Ascending aorta (tissue), 2 donors: ENCODE measurements at places on chromosomes 4 and X.

- no peak for DNase-seq
Measured at GRCh38 chrX:48798318-48798717, 3.5 kb upstream of the HDAC6 start.

DNA sequence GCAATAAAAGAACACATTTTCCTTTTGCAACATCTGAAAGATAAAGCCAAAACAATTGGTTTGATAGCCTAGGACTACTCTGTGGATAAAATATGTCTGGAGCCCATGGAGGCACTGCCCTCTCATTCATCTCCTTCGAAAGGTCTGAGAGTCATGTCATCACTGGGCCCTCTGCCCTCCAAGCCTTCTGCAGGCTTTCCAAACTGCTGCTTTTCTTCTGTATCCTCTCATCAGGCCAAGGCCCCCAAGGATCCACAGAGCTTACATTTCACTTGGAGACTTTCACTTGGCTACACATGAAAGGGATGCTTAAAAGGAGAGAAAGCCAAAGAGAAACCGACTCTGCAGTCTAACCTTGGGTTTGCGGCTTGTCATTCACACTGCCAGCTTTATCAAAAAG lies 109.9 kb downstream of the SH3RF1 start:
- DNase-seq = no peak

DNA sequence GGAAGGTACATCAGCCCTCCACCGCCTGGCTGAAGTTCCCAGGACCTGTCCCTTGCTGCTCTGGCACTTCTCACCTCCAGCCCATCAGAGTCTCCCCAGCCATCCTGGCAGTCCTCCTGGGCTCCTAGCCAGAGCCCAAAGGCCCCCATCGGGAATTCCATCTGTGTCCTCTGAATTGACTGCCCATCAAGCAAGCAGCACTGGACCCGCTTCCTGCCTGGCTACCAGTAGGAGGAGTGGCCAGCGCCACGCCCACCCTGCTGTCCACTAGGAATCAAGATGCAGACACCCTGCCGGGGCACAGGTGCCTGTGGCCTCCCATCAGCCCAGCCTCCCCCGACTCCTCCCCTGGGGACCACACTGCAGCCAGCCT lies 47.2 kb downstream of the C4orf50 start:
- no peak for DNase-seq

- no peak for DNase-seq
Measured at GRCh38 chr4:121510341-121510874, 129.6 kb upstream of the QRFPR start.

GRCh38 chrX:118773782-118774181 lies 46.4 kb downstream of the IL13RA1 start:
- no peak for DNase-seq

DNA sequence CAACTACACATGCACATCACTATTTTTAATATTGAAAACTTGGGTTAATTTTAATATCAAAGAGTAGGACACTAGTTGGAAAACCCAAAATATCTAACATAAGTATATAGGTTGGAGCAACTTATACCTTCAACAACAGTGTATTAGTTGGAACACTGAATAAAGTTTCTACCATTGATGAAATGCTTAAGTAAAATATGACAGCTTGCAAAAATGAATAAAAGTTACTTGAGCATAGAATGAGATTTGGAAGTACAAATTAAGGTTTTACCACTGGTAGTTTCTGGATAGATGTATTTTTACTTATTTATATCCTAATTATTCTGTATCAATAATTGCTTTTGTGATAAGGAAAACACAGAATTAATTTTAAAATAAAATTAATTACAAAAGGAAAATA lies 1079.6 kb downstream of the ADGRL3 start:
- no peak for DNase-seq

GRCh38 chr4:31442236-31442635 lies 722.1 kb downstream of the PCDH7 start:
- no peak for DNase-seq

DNA sequence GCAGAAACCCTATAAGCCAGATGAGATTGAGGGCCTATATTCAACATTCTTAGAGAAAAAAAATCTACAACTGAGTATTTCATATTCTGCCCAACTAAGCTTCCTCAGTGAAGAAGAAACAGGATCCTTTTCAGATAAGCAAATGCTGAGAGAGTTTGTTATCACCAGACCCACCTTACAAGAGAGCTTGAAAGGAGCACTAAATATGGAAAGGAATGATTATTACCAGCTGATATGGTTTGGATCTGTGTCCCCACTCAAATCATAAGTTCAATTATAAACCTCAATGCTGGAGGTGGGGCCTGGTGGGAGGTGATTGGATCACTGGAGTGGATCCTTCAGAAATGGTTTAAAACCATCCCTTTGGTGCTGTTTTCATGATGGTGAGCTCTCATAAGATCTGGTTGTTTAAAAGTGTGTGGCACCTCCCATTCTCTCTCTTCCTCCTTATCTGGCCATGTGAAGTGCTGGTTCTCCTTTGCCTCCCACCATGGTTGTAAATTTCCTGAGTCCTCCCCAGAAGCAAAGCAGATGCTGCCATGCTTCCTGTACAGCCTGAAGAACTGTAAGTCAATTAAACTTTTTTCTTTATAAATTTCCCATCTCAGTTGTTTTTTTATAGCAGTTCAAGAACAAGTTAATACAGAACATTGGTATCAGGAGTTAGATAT lies 144.2 kb downstream of the MSN start:
- no peak for DNase-seq

DNA sequence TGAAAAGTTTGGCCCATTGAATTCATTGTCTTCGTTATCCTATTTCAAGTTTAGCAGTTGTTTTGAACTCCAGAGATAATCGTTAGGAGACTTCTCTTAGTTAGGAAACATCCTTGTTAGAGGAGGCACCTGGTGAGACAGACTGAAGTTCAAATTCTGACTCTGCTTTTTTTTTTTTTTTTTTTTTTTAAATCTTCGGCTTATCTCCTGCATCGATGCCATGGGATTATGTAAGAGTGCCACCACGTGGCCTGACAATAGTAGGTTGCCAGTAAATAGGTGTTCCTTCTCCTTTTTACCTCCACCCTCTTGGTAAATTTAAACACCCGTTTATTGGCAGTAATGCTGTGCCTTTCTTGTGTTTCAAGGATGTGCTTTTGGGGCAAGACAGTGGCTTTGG lies 149.3 kb downstream of the SOWAHB start:
- DNase-seq = no peak

- no peak for DNase-seq
Measured at GRCh38 chr4:35175487-35175886, 1068.8 kb downstream of the ARAP2 start.

DNA sequence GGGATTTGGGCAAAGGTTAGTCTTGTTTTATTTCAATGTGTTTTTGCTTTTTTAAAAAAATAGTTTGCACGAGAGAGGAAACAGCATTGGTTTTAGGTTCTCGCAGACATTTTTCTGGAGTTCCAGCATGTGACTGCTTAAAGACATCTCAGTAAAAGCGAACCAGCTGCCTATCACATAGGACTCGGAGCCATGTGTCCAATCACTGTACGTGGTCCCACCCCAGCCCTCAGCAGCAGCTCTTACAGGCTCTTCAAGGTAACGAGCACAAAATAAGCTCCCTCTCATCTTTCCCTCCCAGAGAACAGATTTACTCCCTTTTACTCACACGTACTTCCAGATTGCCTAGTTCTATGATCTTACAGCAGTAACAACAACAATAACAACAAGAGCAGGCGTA lies 68.7 kb downstream of the MCF2 start:
- no peak for DNase-seq

GRCh38 chrX:68286980-68287379 lies 146.3 kb downstream of the OPHN1 start:
- no peak for DNase-seq
